Activated naive CD4-positive, alpha-beta T cell treated with anti-CD3 and anti-CD28 coated beads, Interleukin-2, amount 50 U/mL, for 72 hours (primary cell): ENCODE measurements at places on chromosomes 7 and 10.

DNA sequence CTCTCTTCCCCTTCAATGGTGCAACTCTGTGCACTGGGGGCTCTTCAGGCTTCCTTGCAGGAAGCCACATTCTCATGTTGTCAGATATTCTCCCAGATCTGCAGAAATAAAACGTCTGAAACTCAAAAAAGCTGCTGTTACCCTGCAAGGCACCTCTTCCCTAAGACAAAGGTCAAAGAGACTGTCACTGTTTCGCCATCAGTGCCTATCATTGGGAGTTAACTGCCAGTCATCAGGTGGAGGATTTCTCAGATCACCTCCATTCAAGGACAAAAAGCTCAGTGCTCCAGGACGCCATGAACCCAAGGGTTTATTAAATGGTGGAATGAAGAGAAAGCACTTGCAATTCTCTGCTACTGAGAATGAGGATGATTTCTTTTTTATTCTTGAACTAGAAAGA lies 144.6 kb upstream of the PALS2 start:
- no peak for DNase-seq

GRCh38 chr10:10530313-10530712 lies 487.4 kb upstream of the CELF2 start:
- no peak for DNase-seq

GRCh38 chr7:110856704-110857103 lies 234.2 kb upstream of the LRRN3 start:
- DNase-seq: no peak

DNA sequence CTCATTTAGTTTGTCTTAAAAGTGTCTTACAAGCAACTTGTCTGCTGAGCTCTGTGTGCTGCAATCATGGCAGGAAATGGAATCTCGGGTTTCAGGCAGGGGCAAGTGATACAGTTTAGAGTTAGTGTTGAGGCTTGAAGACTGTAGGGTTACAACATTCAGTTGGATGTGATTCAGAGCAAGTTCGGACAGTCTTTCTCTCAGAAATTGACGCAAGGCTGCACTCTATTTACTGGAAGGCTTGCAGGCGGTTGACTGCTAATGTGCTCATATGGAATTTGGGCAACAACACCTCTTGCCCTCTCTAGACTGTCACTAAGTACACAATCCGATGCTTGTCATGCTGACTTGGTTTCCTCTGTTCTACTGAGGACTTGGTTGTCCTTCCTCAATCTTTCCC lies 161.7 kb upstream of the BMPER start:
- no peak for DNase-seq

GRCh38 chr7:22660293-22660692 lies 66.7 kb upstream of the IL6 start:
- no peak for DNase-seq
